ENCODE measurements at places on chromosomes 11 and 22. TPM values are rescaled to one million over a fixed set of nuclear protein-coding genes. Genes with fewer than 3 reads are reported as not detected.

Gene MAPK8IP1
- total RNA-seq, result 48.7 TPM

Gene MMP3
- total RNA-seq, result not detected

Gene TCP11L1
- total RNA-seq, result 31.0 TPM

Gene TOLLIP
- total RNA-seq, result 18.6 TPM

Gene SYNGR1
- 56.1 TPM for total RNA-seq

Gene RIN1
- 0.64 TPM for total RNA-seq

Gene ADAMTS8
- 1.5 TPM for total RNA-seq

All from cerebellum (tissue), 4 donors.